Esophagus muscularis mucosa (tissue), 4 donors: ENCODE measurements at places on chromosomes 1 and 21. TPM values are rescaled to one million over a fixed set of nuclear protein-coding genes. Genes with fewer than 3 reads are reported as not detected.

DNA sequence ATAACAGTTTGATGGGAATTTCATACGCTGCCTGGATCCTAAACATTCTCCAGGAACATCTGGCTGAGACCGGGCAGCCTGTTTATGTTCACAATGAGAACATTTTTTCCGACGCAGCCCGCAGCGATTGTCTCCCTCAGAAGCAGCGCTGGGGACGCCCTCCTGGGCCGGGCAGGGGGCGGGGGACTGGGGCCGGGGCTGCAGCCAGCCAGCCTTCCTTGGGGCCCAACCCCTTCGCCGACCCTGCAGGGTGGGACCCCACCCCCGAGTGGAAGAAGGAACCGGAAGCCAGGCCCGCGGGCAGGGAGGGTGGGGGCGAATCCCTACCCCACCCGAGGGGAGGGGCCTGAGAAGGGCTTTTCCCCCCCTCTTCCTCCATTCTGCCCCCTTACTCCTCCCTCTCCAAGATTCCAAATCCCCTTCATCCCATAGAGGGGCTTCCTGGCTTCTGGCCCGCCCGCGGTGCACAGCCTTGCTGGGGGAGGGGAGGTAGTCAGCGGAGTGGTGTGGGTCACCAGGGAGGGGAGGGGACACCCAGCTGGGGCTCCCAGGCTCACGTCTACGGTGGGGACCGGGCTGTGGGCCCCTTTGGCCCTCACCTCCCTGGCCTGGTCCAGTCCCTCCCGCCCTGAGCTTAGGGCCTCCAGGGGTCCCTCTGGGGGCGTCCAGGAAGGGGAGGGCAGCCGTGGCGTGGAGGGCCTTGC, 60.6 kb downstream of the WNT9A start:
- H3K4me3 ChIP-seq, result peak overlapping the region; percentile 66
- H3K27me3 ChIP-seq, result no peaks in the 10 kb centered on the region
- no peaks in the 10 kb centered on the region for H3K36me3 ChIP-seq
- DNase-seq, result peak; percentile 92
- H3K27ac ChIP-seq, result peak overlapping the region; percentile 97

GRCh38 chr1:30302858-30303257, 420.5 kb downstream of the MATN1 start:
- H3K36me3 ChIP-seq, result no peaks in the 10 kb centered on the region
- peak; percentile 91 for DNase-seq
- H3K27me3 ChIP-seq, result peaks cover 3% of the 10 kb centered on the region
- no peaks in the 10 kb centered on the region for H3K4me1 ChIP-seq
- no peak overlapping the region for H3K4me3 ChIP-seq

DNA sequence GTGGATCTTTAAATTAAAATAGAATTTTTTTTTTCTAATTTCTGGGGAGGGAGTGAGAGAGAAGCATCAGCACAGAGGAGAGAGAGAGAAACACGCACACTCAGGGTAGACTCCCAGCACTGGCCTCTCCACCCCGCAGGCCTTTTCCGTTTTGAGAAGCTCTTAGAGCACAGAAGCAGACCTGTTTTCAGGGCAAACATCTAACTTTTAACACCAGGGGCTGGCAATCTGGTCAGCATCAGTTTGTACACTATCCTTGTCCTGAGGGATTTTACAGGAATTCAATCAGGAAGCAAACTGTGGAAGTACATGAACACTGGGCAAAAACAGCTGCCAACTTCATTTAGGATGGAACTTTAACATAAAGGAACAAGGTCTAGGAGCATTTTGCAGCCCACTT, 117.9 kb upstream of the ESRRG start:
- DNase-seq, result no peak
- H3K4me3 ChIP-seq, result no peak overlapping the region
- no peak overlapping the region for H3K27ac ChIP-seq
- H3K27me3 ChIP-seq, result no peaks in the 10 kb centered on the region
- H3K36me3 ChIP-seq, result no peaks in the 10 kb centered on the region

DNA sequence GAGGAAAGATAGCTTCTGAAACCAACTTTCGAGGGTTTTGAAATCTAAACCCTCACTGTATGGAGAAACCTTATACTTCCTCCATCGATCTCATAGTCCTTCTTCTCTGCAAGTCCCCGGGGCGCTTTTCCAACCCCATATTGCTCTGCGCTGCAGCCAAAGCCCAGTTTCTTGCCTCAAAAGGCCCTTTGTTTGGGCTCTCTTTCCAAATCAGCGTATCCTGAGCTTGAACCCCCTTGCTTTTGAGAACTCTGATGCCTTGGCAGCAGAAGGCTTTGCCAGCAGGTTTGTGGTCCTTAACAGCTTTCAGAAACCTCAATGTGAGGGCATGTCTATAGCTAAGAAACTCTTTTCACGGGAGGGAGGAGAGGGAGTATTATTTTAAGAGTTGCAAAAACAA, 21.6 kb downstream of the PLPP3 start:
- H3K27ac ChIP-seq, result no peak overlapping the region
- no peak overlapping the region for H3K4me3 ChIP-seq
- DNase-seq, result no peak
- no peaks in the 10 kb centered on the region for H3K36me3 ChIP-seq
- no peaks in the 10 kb centered on the region for H3K27me3 ChIP-seq
- peaks cover 62% of the 10 kb centered on the region for H3K4me1 ChIP-seq

GRCh38 chr21:16978309-16978895, 534.4 kb upstream of the CXADR start:
- H3K27me3 ChIP-seq, result no peaks in the 10 kb centered on the region
- DNase-seq, result no peak
- H3K4me3 ChIP-seq, result no peak overlapping the region

GRCh38 chr1:153459655-153460054, 796 bp downstream of the S100A7 start:
- H3K27ac ChIP-seq, result no peak overlapping the region
- H3K36me3 ChIP-seq, result no peaks in the 10 kb centered on the region
- DNase-seq, result no peak
- no peaks in the 10 kb centered on the region for H3K4me1 ChIP-seq
- no peaks in the 10 kb centered on the region for H3K27me3 ChIP-seq
- no peak overlapping the region for H3K4me3 ChIP-seq

SYCP1 gene
- total RNA-seq, result not detected

DNA sequence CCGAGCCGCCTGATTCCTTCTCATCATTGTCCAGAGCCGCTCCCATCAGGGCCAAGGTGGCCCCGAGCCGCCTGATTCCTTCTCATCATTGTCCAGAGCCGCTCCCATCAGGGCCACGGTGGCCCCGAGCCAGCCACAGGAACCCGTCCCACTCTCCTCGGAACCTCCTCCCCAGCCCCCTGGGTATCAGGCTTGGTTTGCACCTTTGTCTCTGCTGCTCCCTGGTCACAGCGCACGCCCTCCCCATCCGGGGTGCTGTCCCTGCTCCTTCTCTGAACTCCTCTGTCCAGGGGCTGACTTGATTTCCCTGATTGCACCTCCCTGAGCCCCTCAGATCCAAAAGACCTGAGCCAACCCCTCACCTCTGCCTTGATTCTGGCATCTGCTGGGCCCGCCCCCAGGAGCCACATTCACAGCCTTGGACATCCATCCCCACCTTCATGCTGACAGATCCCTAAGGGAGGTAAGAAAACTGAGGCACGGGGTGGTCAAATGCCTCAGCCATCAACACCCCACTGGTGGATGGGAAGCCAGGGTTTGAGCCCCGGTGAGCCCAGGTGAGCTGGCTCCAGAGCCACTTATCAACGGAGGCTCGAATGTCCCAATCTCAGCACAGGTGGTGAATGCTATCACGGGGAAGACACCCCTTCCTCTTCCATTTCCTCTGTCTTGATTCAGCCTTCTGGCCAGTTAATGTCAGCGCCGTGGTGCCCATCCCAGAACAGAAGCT, 25.6 kb upstream of the COL18A1 start:
- H3K36me3 ChIP-seq, result no peaks in the 10 kb centered on the region
- H3K4me1 ChIP-seq, result no peaks in the 10 kb centered on the region
- H3K27ac ChIP-seq, result no peak overlapping the region
- DNase-seq, result no peak
- no peaks in the 10 kb centered on the region for H3K27me3 ChIP-seq

CAMK1G gene
- 0.34 TPM for total RNA-seq

CRP gene
- total RNA-seq, result 0.65 TPM

- DNase-seq, result no peak
- H3K4me3 ChIP-seq, result no peak overlapping the region
- no peaks in the 10 kb centered on the region for H3K36me3 ChIP-seq
- no peaks in the 10 kb centered on the region for H3K4me1 ChIP-seq
- no peak overlapping the region for H3K27ac ChIP-seq
- H3K27me3 ChIP-seq, result no peaks in the 10 kb centered on the region
Measured at GRCh38 chr1:160489513-160490261, 33.4 kb downstream of the SLAMF6 start.

DNA sequence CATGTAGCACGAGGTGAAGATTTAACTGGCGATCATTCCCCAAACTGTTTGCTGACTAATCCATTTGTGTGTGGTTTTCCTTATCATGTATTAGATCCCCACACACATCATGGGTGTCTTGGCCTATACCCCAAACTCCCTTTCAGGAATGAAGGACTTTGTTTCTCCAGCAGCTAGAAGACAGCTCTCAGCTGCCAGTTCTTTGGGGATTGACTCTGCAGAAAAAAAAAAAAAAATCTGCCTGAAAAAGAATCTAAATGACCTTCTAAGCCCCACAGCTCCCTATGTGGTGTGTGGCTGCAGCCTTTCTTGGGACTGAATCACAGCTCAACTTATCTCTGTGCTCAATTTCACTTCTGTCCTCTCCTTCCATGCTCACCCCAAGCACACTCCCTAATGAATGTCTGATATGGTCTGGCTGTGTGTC, 256.3 kb upstream of the DUSP10 start:
- no peaks in the 10 kb centered on the region for H3K4me1 ChIP-seq
- no peak overlapping the region for H3K27ac ChIP-seq
- H3K4me3 ChIP-seq, result no peak overlapping the region
- no peaks in the 10 kb centered on the region for H3K27me3 ChIP-seq

DNA sequence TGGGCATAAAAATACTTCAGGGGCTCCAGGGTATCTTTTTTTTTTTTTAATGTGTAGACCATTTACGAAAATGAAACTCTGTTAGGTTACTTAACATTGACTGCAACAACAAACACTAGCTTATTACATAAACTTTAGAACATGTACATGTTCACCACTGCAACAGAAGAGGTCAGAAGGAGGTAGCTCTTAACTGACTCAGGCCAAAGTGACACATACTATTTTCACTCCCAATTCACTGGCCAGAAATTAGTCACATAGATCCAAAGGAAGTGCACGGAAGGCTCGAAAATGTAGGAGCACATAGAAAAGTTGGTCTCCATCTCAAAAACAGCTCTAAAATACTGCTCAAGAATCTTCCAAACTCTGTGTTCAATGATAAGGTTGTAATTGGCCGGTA, 107.2 kb downstream of the AKT3 start:
- DNase-seq, result no peak
- H3K4me3 ChIP-seq, result no peak overlapping the region
- no peaks in the 10 kb centered on the region for H3K27me3 ChIP-seq
- H3K4me1 ChIP-seq, result peaks cover 37% of the 10 kb centered on the region
- no peak overlapping the region for H3K27ac ChIP-seq

INAVA gene
- total RNA-seq, result 0.63 TPM

GRCh38 chr1:22121421-22121911, 21.4 kb downstream of the WNT4 start:
- H3K27me3 ChIP-seq, result no peaks in the 10 kb centered on the region
- no peaks in the 10 kb centered on the region for H3K4me1 ChIP-seq
- DNase-seq, result no peak
- no peak overlapping the region for H3K27ac ChIP-seq
- no peak overlapping the region for H3K4me3 ChIP-seq

DNA sequence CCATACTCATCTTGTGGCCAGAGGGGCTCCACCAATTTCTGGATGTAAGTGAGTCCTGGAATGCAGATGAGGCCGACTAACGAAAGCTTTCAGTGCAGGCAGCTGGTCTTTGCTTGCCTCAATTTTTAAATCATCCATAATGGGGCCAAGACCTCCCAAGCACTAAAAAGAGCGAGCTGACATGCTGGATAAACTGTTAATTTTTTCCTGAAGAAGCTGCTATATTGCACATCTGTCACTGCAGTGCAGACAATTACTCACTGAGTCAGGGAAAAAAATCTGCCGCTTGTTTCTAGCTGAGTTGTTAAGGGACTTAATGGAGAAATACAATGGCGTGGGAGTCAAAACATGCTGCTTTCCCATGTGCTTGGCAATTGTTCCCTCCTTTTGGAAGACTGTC, 205.5 kb downstream of the GPATCH2 start:
- H3K27ac ChIP-seq, result no peak overlapping the region
- no peaks in the 10 kb centered on the region for H3K36me3 ChIP-seq
- no peak for DNase-seq
- no peak overlapping the region for H3K4me3 ChIP-seq

- peaks cover 40% of the 10 kb centered on the region for H3K4me1 ChIP-seq
- no peak for DNase-seq
- no peaks in the 10 kb centered on the region for H3K27me3 ChIP-seq
Measured at GRCh38 chr1:56516539-56517252, 62.7 kb downstream of the PLPP3 start.

GRCh38 chr1:169149555-169150286, 43.2 kb downstream of the ATP1B1 start:
- no peaks in the 10 kb centered on the region for H3K4me1 ChIP-seq
- H3K27ac ChIP-seq, result no peak overlapping the region

HTR6 gene
- total RNA-seq, result not detected

GRCh38 chr1:22249928-22250680, 107.2 kb upstream of the WNT4 start:
- H3K27ac ChIP-seq, result no peak overlapping the region
- DNase-seq, result no peak
- H3K4me3 ChIP-seq, result no peak overlapping the region

TCHHL1 gene
- total RNA-seq, result not detected

DNA sequence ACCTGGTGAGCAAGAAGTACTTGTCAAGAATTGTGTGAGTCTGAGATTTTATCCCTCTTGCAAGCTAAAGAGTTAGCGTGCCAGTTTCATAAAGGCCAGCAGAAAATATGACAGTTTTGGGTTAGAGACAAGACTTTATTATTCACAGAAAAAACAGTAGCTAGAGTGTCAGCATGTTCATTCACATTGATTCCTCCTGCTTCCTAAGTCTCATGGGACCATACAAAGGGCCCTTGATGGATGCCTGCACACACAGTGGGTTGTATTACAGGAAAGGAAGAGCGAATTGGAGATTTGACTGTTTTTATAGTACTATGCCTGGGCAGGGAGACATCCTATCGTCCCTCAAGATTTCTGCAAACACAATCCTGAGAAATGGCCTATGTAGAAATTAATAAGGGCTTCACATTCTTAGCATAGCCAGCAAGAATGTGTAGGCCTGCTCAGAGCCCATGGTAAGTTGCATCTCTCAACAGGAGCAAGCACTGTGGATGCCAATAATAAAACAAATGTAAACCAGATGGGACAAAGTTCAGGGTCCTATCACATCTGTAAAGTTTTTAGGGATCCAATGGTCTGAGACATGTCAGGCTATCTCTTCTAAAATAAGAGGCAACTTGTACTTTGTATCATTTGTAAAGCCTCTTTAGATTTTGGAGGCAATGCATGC, 4.0 kb upstream of the ASPM start:
- DNase-seq, result no peak
- H3K36me3 ChIP-seq, result no peaks in the 10 kb centered on the region
- H3K4me1 ChIP-seq, result peaks cover 4% of the 10 kb centered on the region
- no peaks in the 10 kb centered on the region for H3K27me3 ChIP-seq
- no peak overlapping the region for H3K27ac ChIP-seq

CD52 gene
- 7.1 TPM for total RNA-seq

LRRC71 gene
- not detected for total RNA-seq

- H3K4me1 ChIP-seq, result peaks cover 71% of the 10 kb centered on the region
- no peak for DNase-seq
- H3K27me3 ChIP-seq, result no peaks in the 10 kb centered on the region
- peak overlapping the region; percentile 43 for H3K27ac ChIP-seq
- H3K36me3 ChIP-seq, result peaks cover 7% of the 10 kb centered on the region
Measured at GRCh38 chr1:21293537-21294265, 3.4 kb upstream of the ECE1 start.

LMO4 gene
- total RNA-seq, result 44.2 TPM
